Activated naive CD8-positive, alpha-beta T cell treated with anti-CD3 and anti-CD28 coated beads, Interleukin-2, amount 50 U/mL, for 16 hours (primary cell): ENCODE measurements at places on chromosomes 2 and 18.

- DNase-seq: no peak
Observed at GRCh38 chr2:133413863-133414262, 154.4 kb downstream of the NCKAP5 start.

GRCh38 chr2:29844713-29845326 lies 76.6 kb downstream of the ALK start:
- no peak for DNase-seq

- DNase-seq: no peak
Observed at GRCh38 chr2:189599245-189599644, 18.7 kb upstream of the SLC40A1 start.

DNA sequence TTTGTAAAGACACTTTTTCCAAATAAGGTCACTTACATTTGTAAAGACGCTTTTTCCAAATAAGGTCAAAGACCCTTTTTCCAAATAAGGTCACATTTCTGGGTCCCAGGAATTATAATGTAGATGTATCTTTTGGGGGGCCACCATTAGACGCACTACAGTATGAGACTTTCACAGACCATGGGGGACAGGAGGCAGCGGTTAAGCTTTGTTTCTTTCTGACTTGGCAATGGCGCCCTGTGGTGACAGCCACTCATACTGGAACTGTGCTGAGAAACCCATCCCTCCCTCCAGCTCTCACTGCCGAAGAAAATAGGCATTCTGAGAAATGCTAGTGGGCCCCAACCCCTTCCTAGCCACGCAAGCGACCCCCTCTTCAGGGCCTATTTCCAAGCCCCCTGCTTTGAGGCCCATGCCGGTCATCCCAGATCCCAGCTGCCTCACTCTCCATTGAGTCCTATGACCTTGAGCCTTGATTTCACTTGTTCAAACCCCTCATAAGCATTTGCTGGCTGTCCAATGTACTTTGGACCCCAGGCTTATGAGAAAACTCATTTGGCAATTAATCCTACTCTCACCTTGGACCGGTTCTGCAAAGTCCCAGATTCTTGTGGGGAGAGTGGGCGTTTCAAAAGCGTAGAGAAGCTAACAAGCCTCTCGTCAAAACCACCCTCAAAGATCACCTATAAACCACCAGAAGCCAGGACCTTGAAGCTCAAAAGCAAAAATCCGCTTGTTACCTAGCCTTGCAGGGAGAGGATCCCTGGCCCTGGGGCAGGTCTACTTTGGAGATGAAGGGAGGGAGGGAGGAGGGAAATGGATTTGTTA lies 11.3 kb upstream of the SPATA3 start:
- DNase-seq: no peak

- DNase-seq: no peak
Observed at GRCh38 chr2:23199115-23199918, 185.7 kb upstream of the KLHL29 start.

GRCh38 chr2:200356857-200357384 lies 50.4 kb downstream of the SPATS2L start:
- DNase-seq: no peak
